ENCODE measurements at places on chromosomes 7 and 10.

DNA sequence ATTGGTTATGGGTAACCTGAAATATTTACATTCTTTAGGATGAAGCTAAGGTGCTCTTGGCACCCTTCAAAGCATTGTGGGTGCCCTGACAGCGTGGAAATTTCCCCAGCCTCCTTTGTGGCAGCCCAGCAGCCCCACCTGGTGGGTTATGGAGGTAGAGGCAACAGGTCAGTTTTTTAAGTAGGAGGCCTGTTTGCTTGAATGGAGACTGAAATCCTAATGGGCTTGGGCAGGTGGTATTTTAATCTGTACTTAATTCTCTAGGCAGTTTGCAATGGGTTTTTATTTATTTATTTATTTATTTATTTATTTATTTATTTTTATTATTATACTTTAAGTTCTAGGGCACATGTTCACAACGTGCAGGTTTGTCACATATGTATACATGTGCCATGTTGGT lies 139.4 kb downstream of the EPC1 start:
- no peak overlapping the region for H3K27ac ChIP-seq
- no peak overlapping the region for H3K4me3 ChIP-seq
- H3K36me3 ChIP-seq: no peaks in the 10 kb centered on the region

DNA sequence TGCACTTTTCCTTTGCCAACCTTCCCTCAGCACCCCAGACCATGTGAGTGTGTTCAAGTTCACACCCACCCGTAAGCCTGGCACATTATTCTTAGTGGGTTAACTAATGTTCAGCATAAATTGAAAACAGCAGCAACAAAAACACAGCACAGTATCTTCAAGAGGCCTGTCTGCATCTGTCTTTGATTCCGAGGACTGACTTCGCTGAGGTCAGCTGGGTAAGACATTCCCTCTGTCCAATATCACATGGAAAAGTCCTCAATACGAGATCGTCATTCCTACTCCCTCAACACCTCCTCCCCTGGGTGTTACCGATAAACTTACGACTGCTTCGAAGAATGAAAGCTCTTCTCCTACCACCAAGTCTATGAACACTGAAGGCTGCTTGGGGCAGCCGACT lies 218.8 kb downstream of the SFMBT2 start:
- H3K27me3 ChIP-seq: no peaks in the 10 kb centered on the region
- DNase-seq: no peak
- H3K4me1 ChIP-seq: peaks cover 6% of the 10 kb centered on the region
- no peak overlapping the region for H3K27ac ChIP-seq

DNA sequence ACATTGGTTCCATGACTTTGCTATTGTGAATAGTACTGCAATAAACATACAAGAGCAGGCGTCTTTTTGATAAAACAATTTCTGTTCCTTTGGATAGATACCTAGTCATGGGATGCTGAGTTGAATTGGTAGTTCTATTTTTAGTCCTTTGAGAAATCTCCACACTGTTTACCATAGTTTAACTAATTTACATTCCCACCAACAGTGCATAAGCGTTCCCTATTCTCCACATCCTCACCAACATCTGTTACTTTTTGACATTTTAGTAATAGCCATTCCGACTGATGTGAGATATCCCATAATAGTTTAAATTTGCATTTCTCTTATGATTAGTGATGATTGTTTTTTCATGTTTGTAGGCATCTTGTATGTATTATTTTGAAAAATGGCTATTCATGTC lies 707.0 kb downstream of the SORCS1 start:
- H3K27me3 ChIP-seq: no peaks in the 10 kb centered on the region
- H3K36me3 ChIP-seq: no peaks in the 10 kb centered on the region
- H3K4me1 ChIP-seq: no peaks in the 10 kb centered on the region
- no peak overlapping the region for H3K27ac ChIP-seq
- H3K4me3 ChIP-seq: no peak overlapping the region
- no peak for DNase-seq

- no peak overlapping the region for H3K4me3 ChIP-seq
- no peaks in the 10 kb centered on the region for H3K4me1 ChIP-seq
- no peaks in the 10 kb centered on the region for H3K36me3 ChIP-seq
- no peaks in the 10 kb centered on the region for H3K27me3 ChIP-seq
Observed at GRCh38 chr7:77403957-77404356, 12.2 kb downstream of the GSAP start.

DNA sequence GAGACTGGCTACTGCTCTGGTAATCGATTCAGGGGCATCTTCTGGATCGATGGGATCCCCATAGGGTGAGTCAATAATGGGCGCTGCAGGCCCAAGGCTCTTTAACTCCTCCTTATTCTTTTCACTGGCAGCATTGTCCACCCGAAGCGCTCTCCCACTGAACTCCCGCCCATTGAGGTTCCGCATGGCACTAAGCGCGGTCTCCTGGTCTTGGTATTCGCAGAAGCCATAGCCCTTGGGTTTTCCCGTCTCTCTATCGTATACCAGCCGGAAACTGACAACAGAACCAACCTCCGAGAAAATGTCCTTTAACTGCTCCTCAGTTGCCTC lies 285 bp downstream of the CSTF2T start:
- H3K36me3 ChIP-seq: peaks cover 5% of the 10 kb centered on the region
- peaks cover 42% of the 10 kb centered on the region for H3K4me1 ChIP-seq
- no peaks in the 10 kb centered on the region for H3K27me3 ChIP-seq
- H3K4me3 ChIP-seq: peak overlapping the region; percentile 76

DNA sequence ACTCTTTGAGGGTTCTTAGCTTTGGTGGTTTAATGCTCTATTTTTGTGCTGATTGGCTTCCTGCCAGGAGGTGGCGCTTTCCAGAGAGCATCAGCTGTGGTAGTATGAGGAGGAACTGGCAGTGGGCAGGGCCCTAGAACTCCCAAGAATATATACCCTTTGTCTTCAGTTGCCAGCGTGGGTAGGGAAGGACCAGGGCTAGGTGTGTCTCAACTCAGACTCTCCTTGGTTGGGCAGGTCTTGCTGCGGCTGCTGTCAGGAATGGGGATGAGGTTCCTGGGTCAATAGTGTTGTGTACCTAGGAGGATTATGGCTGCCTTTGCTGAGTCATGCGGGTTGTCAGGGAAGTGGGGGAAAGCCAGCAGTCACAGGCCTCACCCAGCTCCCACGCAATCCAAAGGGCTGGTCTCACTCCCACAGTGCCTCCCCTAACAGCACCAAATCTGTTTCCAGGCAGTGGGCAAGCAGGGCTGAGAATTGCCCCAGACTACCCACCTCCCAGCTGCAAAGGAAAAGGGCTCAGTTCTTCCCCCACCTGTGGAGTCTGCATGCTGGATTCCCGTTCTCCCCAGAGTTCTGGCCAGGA lies 191.5 kb downstream of the PHTF2 start:
- DNase-seq: no peak
- H3K27me3 ChIP-seq: no peaks in the 10 kb centered on the region
- H3K27ac ChIP-seq: no peak overlapping the region
- no peaks in the 10 kb centered on the region for H3K36me3 ChIP-seq
- no peaks in the 10 kb centered on the region for H3K4me1 ChIP-seq

DNA sequence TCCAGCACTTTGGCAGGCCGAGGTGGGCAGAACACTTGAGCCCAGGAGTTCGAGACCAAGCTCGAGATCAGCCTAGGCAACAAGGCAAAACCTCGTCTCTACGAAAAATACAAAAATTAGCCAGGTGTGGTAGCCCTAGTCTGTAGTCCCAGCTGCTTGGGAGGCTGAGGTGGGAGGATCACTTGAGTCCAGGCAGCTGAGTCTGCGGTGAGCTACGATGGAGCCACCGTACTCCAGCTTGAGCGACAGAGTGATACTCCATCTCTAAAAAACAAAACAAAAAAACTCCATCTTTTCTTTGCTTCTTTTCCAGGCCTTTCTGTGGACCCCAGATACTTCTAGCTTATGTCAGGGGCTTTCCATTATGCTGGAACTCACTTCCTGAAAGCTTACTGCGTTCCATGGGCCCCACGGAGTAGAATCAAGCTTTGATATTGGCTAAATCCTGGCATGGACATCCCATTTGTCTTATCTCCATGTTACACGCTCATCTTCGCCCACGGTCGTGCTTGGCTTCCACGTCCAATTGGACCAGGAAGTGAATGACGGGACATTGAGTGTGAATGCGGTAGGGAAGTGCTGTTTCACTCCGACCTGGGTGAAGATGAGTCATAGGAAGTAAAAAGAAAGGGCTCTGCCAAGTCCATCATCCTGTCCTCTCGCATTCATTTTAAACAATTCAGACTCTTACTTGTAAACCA lies 45.7 kb downstream of the FAM171A1 start:
- no peak for DNase-seq
- H3K27me3 ChIP-seq: no peaks in the 10 kb centered on the region
- H3K27ac ChIP-seq: no peak overlapping the region

- no peak overlapping the region for H3K27ac ChIP-seq
- no peak for DNase-seq
- H3K4me3 ChIP-seq: no peak overlapping the region
- H3K36me3 ChIP-seq: no peaks in the 10 kb centered on the region
- no peaks in the 10 kb centered on the region for H3K4me1 ChIP-seq
Observed at GRCh38 chr10:2949221-2949947, 118.0 kb upstream of the PFKP start.

- no peak overlapping the region for H3K27ac ChIP-seq
- H3K27me3 ChIP-seq: no peaks in the 10 kb centered on the region
- H3K36me3 ChIP-seq: no peaks in the 10 kb centered on the region
- H3K4me1 ChIP-seq: peaks cover 30% of the 10 kb centered on the region
- no peak overlapping the region for H3K4me3 ChIP-seq
- DNase-seq: no peak
Observed at GRCh38 chr10:103733045-103733419, 122.3 kb downstream of the SH3PXD2A start.

- H3K4me1 ChIP-seq: peaks cover 5% of the 10 kb centered on the region
- H3K27ac ChIP-seq: no peak overlapping the region
- no peaks in the 10 kb centered on the region for H3K27me3 ChIP-seq
- no peaks in the 10 kb centered on the region for H3K36me3 ChIP-seq
- DNase-seq: no peak
Observed at GRCh38 chr10:48587101-48587500, 17.8 kb downstream of the ARHGAP22 start.

DNA sequence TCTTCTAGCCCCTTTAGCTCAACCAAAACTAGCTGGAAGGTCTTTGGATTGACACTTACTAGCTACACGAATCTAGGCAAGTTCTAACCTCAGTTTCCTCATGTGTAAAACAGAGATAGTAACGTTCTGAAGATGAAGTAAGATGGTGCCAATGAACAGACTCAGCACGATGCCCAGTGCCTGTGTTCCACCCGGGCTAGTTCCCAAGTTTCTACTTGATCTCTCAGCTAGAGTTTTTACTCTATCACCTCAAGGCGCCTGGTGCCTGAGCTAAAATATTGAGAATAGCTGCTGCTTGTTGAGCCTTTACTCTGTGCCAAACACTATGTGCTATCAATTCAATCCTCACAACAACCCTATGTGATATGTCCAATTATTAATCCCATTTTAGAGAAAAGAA lies 1.4 kb upstream of the PPP1R3C start:
- DNase-seq: no peak
- H3K4me1 ChIP-seq: peaks cover 56% of the 10 kb centered on the region
- H3K36me3 ChIP-seq: no peaks in the 10 kb centered on the region
- no peak overlapping the region for H3K4me3 ChIP-seq

- no peak overlapping the region for H3K27ac ChIP-seq
- no peaks in the 10 kb centered on the region for H3K4me1 ChIP-seq
- DNase-seq: no peak
- no peaks in the 10 kb centered on the region for H3K27me3 ChIP-seq
- no peak overlapping the region for H3K4me3 ChIP-seq
Observed at GRCh38 chr10:94483970-94484369, 61.6 kb upstream of the HELLS start.

GRCh38 chr7:157255201-157255606 lies 81.6 kb upstream of the DNAJB6 start:
- no peak overlapping the region for H3K27ac ChIP-seq
- H3K27me3 ChIP-seq: no peaks in the 10 kb centered on the region
- H3K36me3 ChIP-seq: peaks cover 64% of the 10 kb centered on the region
- DNase-seq: no peak

DNA sequence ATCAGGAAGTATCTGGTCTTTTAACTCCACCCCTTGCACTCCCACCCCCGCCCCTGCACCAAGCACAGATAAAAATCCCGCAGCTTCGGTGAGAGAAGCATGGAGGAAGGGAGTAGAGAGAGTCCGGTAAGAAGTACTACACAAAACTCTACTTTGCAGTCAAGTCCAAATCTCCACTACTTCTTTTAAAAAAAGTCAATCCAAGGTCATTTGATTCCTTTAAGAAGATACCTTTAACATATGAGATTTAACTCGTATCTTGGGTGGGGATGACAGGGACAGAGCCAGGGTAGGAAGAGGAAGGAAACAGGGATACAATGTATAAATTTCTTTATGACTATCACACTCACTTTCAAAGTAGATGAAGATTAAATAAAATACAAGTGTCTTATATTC lies 132.1 kb downstream of the NRBF2 start:
- no peaks in the 10 kb centered on the region for H3K36me3 ChIP-seq
- peak overlapping the region; percentile 92 for H3K27ac ChIP-seq
- no peaks in the 10 kb centered on the region for H3K27me3 ChIP-seq
- no peak for DNase-seq
- peaks cover 56% of the 10 kb centered on the region for H3K4me1 ChIP-seq
- peak overlapping the region; percentile 51 for H3K4me3 ChIP-seq

GRCh38 chr10:97196223-97197029 lies 10.7 kb upstream of the SLIT1 start:
- H3K27me3 ChIP-seq: peaks cover 56% of the 10 kb centered on the region
- DNase-seq: no peak
- H3K4me3 ChIP-seq: peak overlapping the region; percentile 55
- H3K36me3 ChIP-seq: no peaks in the 10 kb centered on the region
- no peak overlapping the region for H3K27ac ChIP-seq
- H3K4me1 ChIP-seq: peaks cover 9% of the 10 kb centered on the region

DNA sequence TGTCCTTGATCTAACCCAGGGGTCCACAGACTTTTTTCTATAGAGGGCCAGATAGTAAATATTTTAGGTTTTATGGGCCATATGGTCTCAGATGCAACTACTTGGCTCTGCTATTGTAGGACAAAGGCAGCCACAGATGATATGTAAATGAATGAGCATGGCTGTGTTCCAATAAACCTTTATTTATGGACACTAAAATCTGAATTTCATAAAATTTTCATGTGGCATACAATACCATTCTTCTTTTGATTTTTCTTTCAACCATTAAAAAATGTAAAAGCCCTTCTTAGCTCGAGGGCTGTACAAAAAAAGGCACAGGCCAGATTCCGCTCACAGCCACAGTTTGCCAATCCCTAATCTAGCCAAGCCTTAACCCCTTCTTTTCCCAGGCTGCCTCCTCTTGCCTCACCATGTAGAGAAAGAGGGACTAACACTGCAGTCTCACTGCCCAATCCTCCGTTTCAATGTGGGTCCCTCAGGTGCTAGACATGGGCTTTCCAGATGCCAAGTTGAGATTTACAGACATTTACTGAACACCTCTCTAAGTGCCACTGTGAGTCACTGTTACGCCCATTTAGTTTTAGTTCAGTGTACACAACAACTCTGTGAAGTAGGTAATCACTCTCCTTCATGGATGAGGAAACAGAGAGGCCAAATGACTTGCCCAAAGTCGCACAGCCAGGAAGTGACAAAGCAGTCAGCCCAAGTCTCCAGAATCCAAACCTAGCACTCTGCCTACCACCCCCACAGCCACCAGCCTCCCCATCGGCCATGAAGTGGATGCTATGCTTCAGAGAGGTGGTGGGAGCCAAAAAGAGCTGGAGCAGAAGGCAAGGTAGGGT lies 132.6 kb upstream of the PDLIM1 start:
- peak overlapping the region; percentile 29 for H3K27ac ChIP-seq
- peak; percentile 20 for DNase-seq
- no peaks in the 10 kb centered on the region for H3K27me3 ChIP-seq
- peaks cover 11% of the 10 kb centered on the region for H3K36me3 ChIP-seq
